NCI-H2081 treated with DMSO at 0.1 percent for 48 hours (cell line): ENCODE measurements at places on chromosomes 4 and X.

- DNase-seq, result no peak
Observed at GRCh38 chrX:44344194-44344593, 722 bp upstream of the EFHC2 start.

- DNase-seq, result no peak
Observed at GRCh38 chr4:98908182-98908581, 20.8 kb downstream of the EIF4E start.

DNA sequence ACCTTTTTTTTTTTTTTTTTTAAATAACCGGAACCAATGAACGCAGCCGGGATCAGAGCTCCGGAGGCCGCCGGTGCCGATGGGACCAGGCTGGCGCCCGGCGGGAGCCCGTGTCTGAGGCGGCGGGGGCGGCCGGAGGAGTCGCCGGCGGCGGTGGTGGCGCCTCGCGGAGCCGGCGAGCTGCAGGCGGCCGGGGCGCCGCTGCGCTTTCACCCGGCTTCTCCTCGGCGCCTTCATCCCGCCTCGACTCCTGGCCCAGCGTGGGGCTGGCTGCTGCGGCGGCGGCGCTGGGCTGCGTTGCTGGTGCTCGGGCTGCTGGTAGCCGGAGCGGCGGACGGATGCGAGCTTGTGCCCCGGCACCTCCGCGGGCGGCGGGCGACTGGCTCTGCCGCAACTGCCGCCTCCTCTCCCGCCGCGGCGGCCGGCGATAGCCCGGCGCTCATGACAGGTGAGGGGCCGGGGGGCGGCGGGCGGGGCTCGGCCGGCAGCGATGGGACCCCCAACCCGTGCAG lies 337 bp downstream of the STIM2 start:
- no peak for DNase-seq

DNA sequence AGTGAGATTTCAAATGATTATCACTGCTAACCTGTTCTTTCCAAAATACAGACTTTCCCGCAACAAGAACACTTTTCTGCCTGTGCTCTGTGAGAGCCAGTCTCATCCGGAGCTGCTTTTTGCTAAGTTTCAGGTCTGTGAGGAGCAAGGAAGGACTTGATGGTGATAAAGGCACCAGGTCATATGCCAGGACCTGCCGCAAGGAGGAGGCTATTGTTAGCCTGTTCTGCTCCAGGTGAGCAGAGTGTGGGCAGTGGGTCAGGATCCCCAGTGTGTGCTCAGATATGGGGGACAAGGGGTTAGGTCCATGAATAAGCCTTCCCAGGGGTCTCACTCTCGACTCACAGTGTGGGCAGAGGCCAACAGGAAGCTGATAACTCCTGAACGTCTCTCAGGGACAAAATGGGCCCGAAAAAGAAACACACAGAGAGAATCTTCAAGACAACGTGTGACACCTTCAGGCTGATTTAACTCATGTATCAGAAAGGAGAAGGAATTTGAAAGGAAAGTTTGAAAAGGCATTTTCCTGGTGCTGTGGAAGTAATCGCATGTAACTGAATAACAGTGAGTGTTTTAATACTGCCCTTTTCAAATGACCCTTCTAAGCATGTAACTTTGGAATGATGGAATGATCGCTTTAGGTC lies 57.7 kb upstream of the PDLIM3 start:
- DNase-seq, result no peak

DNA sequence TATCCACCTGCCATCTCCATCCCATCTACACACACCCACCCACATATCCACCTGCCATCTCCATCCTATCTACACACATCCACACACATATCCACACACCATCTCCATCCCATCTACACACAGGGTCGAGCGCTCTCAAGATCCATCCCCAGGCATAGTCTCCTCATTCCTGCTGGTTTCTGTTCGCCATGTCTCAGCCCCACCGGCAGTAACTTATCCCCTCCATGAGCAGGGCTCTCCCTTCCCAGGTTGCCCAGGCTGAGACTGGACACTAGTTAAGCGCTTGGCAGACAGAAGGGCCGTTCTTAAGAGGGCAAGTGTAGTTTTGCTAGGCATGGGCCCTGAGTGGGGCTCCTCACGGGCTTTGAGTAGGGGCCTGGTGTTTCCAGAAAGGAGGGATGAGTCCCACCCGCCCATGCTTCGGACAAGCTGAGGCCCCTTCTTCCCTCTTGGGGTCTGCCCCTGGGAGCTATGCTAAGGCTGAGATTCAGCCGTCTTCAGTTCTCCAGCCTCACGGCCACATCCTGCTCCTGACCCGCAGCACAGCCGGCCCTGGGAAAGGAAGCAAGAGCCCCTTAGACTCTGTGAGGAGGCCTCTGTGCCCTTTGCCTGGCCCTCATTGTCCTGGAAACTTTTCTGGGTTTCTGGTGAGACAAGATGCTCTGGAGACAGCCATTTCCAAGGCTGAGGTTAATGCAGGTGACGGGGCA lies 20.4 kb downstream of the TMEM271 start:
- DNase-seq, result no peak

- no peak for DNase-seq
Observed at GRCh38 chrX:70026851-70027200, 22.9 kb downstream of the AWAT2 start.

DNA sequence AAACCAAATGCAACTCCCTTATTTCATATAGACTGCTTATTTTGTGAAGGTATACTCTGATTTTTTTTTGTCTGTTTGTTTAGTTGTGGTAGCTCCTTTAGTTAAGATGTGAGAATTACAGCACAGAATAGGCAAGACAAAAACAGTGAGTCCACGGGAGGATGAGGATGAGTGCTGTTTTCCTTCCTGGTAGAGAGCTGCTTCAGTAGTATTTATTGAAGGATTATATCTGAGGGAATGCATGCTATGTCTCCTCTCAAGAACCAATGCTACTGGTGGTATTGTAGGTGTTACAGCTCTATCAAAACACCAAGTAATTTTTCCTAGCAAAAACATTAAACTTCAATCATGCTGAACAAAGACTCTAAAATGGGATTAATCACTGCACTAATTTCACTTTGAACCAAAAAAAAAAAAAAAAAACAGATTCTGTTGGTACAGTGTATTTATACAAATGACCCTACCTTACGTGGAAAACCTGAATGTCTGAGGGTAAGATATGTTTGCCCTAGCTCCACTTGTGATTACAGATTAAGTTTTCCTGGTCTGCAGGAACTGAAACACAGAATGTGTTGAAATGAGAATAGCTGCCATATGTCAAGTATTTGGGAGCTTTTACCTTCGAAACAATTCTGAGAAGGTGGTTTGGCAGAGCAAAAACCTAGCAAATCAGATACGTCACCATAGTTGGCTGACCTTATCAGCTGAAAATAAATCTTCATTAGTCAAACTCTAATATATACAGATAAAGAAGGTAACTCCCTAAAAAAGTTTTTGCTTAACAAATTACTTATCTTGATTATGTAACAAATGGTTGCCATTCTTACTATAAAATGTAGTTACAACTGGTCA lies 40.3 kb downstream of the PPP3CA start:
- DNase-seq, result no peak

DNA sequence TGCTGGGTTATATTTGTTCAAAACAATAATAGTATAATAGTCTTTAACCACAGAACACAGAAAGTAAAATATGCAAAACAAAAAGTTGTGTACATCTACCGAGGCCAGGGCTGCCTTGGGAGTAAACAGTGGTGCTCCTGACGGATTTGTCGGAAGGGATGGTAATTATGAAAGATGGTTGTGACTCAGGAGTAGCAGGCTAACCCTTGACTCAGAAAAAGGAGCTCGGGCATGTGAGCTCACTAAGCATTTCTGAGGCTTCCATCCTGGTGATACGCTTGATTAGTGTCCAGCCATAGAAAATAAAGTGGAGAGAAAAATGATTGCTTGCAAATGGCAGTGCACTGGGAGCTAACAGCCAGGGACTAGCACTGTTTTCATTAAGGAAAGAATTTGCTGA lies 53.2 kb upstream of the SPANXB1 start:
- no peak for DNase-seq

GRCh38 chr4:164011791-164012190 lies 517.3 kb downstream of the TMA16 start:
- DNase-seq, result no peak

DNA sequence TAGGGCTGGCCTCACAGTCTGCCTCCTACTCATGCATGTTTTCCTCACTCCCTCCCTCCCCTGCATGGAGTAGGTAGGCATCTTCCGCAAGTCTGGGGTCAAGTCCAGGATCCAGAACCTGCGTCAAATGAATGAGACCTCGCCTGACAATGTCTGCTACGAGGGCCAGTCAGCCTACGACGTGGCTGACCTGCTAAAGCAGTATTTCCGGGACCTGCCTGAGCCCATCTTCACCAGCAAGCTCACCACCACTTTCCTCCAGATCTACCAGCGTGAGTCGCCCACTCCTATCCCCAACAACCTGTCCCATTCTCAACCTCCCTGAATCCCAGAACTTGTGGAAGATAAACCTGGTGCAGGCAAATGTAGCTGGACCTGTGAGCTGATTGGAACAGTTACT lies 73.4 kb downstream of the STARD8 start:
- DNase-seq, result no peak

GRCh38 chrX:78747489-78747888 lies at the start of gene LPAR4:
Gene LPAR4 (plus strand): TSS chrX:78747720. CDS start chrX:78754870, 7,150 bp downstream.
- no peak for DNase-seq

DNA sequence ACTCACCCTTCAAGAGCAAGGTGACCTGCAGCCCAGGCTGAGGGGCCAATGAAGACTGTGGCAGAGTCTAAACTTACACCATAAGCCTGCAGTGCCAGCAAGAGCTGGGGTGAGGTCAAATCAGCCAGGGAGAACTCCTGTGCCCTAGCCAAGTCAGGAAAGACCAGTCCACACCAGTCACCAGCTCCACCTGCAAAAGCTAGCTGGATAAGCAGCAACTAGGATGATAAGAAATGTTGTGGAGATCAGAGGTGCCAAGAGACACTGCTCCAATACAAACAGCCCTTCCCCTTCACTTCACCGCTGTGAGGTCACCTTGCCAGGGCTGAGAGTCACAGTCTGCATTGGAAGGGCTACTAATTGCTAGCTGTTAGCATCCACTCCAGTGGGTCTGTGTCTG lies 31.3 kb downstream of the NIPAL1 start:
- no peak for DNase-seq

DNA sequence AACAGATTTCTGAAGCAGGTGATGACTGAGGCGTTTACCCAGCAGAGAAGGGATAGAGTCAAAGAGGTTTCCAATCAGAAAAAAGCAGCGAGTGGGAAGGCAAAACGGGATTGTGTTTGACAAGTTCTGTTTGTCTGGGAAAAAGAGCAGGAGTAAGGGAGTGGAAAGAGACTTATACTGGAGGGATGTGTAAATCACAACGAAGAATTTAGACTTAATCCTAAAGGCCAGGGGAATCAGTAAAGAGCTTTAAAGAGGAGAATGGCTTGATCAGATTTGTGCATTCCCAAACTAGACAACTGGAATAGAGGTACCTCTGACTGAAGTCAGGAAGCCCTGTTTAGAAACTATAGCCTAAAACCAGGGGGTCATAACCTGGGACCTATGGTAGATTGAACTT lies 31.5 kb upstream of the LRBA start:
- DNase-seq, result no peak

GRCh38 chr4:95059663-95060062 lies 301.9 kb downstream of the BMPR1B start:
- DNase-seq, result no peak

GRCh38 chr4:83947830-83948193 lies 411.9 kb downstream of the GPAT3 start:
- no peak for DNase-seq

DNA sequence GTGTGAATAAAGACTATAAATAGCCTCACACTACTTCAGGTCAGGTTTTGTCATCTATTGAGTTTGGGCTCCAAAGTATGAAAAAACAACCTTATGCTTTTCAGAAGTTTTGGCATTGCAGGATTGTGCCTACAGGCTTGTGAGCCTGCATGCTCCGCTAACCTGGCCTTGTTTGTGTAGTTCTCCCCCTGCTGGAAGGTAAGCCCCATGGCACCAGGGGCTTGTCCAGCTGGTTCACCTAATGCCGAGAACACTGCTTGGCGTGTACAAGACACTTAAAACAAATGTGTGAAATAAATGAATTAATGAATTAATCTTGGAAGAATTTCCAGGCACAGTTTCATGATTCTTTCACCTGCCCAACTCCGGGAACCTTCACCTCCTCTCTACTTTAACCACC lies 1.8 kb upstream of the HSD17B10 start:
- DNase-seq, result no peak

GRCh38 chr4:23290656-23291055 lies 597.9 kb downstream of the GBA3 start:
- DNase-seq, result no peak

GRCh38 chrX:149641835-149642234 lies 10.2 kb upstream of the TMEM185A start:
- DNase-seq, result no peak

- DNase-seq, result no peak
Observed at GRCh38 chr4:1779588-1780382, 13.3 kb upstream of the FGFR3 start.

DNA sequence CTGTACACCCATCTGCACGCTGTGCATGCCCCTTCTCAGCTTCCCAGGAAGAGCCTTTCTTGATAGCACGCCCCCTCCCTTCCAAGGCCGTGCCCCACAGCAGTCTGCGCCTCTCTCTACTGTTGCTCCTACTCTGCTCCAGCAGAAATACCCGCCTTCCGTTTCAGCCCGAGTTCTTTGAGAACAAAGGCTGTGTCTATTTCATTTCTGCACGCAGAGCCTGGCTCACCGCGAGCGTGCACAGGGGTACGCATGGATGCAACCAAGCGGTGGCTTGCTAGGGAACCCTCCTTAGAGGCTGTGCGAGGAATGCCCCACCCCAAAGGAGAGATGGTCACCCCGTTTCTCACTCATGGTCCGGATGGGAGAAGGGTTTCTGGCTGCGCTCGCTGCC lies 485 bp downstream of the AADAT start:
- DNase-seq, result no peak

DNA sequence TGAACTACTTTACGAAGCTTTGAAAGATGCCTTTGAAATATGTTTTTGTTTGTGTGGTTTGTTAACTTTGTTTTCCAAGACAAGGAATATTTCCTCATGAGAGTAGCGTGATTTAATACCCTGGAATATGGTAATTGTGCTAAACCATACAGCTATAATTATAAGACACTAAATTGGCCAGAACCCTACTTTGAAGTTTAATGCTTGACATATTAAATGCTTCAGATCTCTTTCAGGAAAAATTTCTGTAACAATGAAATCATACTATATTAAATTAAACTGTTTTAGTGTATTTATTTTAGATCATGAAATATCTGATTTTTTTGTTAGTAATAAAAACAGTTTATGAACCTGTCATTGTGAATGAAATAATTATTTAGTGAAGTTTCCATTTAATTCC lies 63.5 kb downstream of the DCLK2 start:
- no peak for DNase-seq
